ENCODE measurements at places on chromosomes 11 and 22.

DNA sequence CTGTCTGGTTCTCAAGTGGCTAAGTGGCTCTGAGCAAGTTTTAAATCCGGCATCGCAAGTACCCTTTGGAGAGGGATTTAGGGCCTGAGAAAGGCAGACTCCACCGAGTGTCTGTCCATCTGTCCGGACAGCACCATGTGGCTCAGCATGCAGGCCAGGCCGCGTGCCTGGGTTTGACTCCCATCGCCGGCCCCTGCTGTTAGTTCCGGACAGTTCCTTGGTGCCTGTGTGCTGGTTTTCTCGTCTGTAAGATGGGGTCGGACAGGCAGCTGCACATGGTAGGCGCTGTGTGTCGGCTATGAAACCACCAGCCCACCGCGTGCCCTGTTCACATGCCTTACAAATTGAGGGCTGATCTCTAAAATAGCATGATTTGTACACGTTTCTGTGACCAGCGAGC, 31.0 kb downstream of the NUP50 start:
- no peak for DNase-seq

- DNase-seq: no peak
Measured at GRCh38 chr11:96168623-96169022, 174.4 kb downstream of the MAML2 start.

- no peak for DNase-seq
Measured at GRCh38 chr11:111001081-111001430, 244.5 kb upstream of the POU2AF2 start.

DNA sequence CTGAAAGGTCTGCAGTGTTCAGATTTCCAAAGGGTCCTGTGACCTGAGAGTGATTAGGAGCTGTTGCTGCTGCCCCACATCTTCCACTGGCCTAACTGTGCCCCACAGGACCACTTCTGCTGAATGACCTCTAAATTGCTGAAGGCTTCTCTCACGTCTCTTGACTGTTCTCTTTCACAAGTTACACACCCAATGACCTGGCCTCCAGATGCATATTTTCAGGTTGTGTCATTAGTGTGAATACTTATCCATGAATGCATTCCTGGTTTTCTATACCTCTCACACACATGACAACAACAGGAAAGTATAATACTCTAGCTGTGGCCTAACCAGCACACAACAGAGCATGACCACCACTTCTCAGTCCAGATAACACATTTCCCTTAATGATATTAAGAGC, 15.4 kb downstream of the PRR14L start:
- no peak for DNase-seq

DNA sequence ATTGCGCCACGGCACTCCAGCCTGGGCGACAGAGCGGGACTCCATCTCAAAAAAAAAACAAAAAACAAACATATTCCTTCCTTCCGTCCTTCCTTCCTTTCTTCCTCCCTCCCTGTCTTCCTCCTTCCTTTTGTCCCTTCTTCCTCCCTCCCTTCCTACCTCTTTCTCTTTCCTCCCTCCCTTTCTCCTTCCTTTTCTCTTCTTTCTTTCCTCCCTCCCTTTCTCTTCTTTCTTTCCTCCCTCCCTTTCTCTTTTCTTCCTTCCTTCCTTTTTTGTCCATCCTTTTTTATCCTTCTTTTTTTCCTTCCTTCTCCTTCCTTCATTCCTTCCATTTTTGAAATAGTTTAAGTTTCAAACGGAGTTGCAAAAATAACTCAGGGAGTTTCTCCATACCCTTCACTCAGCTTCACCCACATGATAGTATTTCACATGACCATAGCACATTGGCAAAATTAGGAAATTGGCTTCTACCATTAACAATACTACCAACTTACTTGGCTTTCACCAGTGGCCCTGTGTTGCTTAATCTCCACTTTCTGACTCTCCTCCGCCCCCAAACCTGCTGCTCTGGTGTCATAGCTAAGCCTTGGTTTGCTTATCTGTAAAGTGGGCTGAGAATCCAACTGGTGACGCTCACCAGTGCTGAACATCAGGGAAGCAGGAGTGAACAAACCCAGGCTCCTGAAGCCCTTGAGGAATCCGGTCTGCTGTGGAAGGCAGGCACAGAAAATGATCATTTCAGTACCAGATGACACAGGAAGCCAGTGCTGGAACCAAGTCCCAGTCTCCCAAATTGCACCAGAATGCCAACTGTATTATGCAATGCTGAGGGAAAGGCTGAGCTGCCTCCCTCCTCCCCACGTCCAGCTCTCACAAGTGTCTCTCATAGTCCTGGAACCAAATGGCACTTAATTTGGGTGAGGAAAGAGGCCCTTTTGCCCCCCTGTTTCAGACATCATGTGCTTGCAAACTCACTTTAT, 17.2 kb upstream of the CRYBB3 start:
- no peak for DNase-seq

DNA sequence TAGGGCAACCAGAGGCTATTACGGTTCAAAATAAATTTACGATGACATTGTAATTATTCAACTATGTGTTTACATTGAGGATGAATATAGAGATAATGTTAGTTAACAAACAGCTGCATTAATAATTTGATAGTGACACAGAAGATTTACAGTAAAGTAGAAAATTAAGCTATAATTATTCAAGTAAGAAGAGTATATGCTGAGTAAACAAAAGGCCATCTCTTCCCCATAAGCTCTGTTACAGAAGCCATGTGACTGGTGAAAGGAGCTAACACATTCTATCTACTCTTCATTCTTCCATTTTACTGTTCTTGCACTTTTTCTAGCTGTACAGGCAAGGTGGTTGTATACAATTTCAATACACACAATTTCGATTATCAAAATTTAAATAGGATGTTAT, 54.2 kb downstream of the IMMP1L start:
- no peak for DNase-seq

- DNase-seq: no peak
Measured at GRCh38 chr22:32859743-32860142, 58.2 kb downstream of the TIMP3 start.

DNA sequence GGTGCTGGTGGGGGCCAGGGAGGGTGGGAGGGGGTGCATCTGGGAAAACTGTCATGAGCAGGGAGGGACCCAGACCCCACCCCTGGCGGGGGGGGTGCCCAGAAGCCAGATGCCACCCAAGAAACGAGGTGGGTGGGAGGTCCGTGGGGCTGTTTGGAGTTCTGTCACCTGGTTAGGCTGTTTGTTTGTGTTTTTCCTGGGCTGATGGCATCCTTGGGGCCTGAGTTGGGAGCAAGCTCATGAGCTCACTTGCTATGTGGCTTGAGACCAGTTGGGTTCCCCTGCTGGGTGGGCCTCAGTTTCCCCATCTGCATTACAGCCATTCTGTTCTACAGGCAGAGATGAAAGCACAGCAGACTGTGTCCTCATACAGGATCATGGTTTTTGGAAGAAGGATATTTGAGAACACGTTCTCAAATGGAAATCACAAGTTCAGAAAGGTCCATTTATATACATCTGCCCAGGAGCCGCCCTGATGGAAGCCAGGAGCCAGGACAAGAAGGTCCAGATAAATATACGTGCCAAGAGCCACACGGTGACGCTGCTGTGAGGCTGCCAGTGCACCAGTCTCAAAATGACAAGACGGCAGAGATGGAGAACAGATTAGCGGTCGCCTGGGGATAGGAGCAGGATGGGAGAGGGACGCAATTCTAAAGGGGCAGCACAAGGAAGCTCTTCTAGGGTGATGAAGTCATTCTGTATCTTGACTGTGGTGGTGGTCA, 312.9 kb downstream of the MN1 start:
- no peak for DNase-seq

DNA sequence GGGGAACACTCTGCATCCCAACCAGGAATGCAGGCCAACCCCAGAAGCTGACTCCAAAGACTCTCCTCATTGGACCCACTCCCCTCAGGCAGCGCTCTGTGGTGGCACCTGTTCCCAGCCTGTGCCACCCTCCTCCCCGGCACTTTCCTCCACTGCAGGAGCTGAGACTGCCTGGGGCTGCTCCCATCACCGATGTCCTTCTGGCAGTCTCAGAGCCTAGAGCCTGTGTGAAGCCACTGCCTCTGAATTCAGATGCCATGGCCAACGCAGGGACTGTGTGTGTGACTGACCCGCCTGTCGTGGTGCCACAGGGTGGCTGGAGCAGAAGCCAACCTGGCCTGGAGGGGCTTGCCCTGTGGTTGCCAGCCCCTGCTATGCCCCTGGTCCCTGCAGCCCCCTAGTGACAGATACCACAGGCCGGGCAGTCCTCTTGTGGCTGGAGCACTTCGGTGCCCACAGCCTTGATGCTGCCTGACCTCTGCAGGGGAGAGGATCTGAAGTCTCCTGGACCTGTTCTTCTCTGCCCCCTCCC, 43.2 kb downstream of the TBX1 start:
- DNase-seq: no peak

DNA sequence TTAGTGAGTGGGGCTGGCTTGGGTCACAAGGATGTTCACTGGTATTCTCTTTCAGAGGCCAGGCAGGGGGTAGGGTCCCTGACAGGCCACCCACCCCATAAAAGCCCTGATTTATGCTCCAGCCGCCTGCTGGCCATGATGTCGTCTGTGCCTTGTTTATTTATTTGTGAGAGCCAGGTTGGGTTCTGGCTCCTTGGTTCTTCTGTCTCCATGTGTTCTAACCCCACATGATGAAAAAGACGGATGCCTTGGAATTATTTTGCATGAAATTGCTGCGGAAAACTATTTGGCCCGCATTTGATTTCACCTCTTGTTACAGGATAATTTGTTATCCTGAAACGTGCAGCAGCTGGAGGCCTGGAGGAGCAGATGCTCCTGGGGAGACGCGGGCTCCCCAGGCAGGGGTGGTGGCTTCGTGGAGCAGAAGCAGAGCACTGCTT, 46.3 kb upstream of the WNT11 start:
- DNase-seq: no peak

DNA sequence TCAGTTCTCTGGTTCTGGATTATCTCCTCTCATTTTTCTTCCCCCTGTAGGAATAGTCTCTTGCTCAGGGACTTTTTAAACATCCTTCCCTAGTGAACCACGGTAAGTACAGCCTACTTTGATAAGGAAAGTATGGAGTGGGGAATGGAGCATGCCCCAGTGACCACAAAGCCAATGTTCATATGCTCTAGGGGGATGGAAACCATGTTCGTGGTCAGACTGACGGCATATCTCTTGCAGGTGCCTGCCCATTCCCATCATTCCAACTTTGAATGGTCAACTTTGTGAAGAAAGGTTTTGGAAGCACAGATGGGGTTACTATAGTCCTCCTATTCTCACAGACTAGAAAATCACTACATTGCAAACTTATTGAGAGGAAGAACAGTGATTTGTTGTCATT, 332.5 kb upstream of the NCAM1 start:
- DNase-seq: no peak

- DNase-seq: no peak
Measured at GRCh38 chr11:119025978-119026766, 4.5 kb downstream of the SLC37A4 start.

GRCh38 chr22:20058989-20059770, 20.9 kb upstream of the DGCR8 start:
- DNase-seq: no peak

DNA sequence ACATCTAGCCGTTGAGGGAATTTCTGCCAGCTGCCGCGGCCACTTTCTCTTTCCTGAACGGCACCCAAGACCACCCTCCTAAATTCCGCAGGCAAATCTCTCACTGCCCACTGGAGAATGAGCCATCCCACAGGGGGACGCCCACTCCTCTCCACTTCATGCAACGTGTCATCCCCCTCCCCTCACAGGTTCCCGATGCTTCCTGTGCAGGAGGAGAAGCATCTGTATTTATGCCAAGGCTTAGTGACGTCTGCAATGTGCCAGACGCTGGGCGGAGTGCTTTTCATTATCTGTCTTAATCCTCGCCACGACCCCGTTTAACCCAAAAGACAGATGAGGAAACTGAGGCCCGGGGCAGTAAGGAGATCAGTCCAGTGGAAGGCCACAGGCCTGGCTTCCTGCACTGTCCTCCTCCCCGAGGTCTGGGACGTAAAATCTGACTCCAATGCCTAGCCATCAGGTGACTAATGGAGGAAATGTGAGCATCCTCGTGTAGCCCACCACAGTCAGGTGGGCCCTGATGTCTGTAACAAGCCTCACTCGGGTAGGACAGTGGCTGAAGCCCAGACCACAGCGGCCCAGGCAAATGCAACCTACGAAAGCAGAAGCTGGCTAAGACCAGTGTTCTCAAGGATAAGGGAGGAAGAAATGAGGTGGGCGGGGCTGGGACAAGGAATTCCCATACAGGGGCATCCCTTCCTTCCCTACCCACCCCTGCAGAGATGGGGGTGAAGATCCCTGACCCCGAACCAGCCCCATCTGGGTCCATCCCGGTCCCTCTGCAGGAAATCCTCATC, 23.1 kb downstream of the MN1 start:
- no peak for DNase-seq

- no peak for DNase-seq
Measured at GRCh38 chr11:93498161-93498560, 45.0 kb downstream of the SMCO4 start.

- DNase-seq: no peak
Measured at GRCh38 chr22:46964773-46965550, 202.5 kb downstream of the TBC1D22A start.

- no peak for DNase-seq
Measured at GRCh38 chr11:117613521-117613920, 183.5 kb downstream of the DSCAML1 start.

- DNase-seq: no peak
Measured at GRCh38 chr11:68074584-68075352, 35.9 kb downstream of the TCIRG1 start.

- no peak for DNase-seq
Measured at GRCh38 chr11:71505001-71505400, 22.1 kb upstream of the KRTAP5-7 start.

- DNase-seq: no peak
Measured at GRCh38 chr11:27621405-27622161, 78.7 kb downstream of the BDNF start.

- DNase-seq: no peak
Measured at GRCh38 chr11:12755510-12756453, 81.6 kb downstream of the TEAD1 start.
